ENCODE measurements at places on chromosomes 16 and 17. TPM values are rescaled to one million over a fixed set of nuclear protein-coding genes. Genes with fewer than 3 reads are reported as not detected.

PDF gene
- 30.8 TPM for polyA plus RNA-seq

C1QTNF8 gene
- polyA plus RNA-seq, result not detected

ANKFN1 gene
- polyA plus RNA-seq, result not detected

FTO gene
- 22.3 TPM for polyA plus RNA-seq

IGF2BP1 gene
- 1.5 TPM for polyA plus RNA-seq

SCN4A gene
- 0.19 TPM for polyA plus RNA-seq

TNK1 gene
- 7.6 TPM for polyA plus RNA-seq

DNA sequence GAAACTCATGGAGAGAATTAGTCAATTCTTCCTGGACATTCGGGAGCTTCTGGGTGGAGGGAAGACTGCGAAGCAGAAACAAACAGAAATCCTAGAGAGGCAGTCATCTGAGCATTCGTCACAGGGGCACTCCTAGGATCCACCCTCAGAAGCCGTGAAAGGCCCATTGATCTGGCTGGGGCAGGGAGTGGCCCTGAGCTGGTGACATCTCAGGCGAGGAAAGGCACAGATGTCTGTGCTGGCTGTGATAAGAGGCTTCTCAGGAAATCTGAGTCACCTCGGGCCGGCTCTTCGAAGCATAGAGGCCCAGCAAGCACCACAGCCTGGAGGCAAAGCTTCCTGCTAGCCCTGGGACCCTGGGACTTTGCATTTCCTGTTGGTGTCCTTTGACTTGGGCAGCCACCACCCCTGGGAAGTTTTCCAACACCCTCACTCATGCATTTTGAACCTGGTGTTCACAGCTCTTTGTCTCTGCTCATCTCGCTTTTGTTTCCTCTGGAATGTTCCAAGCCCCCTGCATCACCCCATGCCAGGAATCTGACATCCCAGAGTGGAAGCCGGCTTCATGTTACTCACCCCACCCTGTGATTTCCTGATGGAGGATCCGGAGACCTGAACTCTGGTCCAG lies 23.3 kb upstream of the CDRT4 start:
- peak; percentile 87 for DNase-seq

DNA sequence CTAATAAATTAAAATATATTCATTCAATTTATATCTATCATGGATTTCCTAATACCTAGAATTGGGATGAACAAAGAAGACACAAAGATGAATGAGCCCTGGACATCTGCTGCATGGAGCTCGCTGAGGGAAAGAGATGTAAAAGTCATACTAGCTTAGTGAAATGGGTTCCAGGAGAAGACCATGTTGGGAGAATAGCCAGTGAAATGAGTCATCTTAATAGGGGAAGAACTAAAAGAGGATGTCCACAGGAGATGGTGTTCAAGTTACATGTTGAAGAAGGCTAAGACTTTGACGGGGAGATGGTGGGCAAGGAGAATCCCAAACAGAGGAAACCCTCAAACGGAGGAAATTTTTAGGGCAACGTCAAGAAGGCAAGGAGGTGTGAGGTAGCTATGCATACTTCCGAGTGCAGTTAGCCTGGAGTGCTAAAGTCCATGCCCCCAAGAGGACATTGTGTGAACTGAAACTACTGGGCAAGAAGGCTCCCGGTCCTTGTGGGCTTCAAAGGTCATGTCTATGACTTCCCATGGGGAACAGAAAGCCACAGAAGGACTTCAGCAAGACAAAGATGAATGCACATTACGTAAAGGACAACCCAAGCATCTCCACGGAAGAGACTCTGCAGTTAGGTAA lies 220.5 kb upstream of the CDH11 start:
- no peak for DNase-seq

- DNase-seq, result no peak
Measured at GRCh38 chr17:58375811-58376210, 23.8 kb upstream of the SUPT4H1 start.

GRCh38 chr16:82874672-82875071 lies 247.9 kb downstream of the CDH13 start:
- no peak for DNase-seq

GRCh38 chr16:1984347-1985225 lies 593 bp downstream of the GFER start:
- DNase-seq, result peak; percentile 84

DNA sequence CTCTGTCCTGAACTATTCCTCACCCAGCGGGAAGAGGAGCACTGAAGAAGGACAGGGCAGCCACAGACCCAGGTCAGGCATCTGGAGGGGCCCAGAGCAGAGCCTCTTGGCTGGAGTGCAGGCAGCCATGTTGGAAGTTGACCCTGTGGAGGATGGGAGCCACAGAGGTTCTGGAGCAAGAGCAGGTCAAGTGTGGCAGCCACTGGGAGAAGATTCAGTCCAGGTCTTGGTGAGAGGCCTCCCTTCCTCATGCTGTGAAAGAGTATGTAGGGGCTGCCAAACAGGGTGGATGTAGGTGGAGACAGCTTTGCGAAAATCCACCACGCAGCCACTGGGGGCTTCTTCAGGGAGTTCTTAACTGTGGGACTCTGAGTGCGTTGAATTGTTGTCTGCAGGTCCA lies 590 bp upstream of the CD79B start:
- DNase-seq, result no peak
